ENCODE measurements at places on chromosomes 11 and 22.

- DNase-seq, result no peak
These were observed 303.6 kb downstream of the SOX6 start for GRCh38 chr11:16052750-16053149.

GRCh38 chr22:47280301-47280700, 517.9 kb downstream of the TBC1D22A start:
- DNase-seq, result no peak

DNA sequence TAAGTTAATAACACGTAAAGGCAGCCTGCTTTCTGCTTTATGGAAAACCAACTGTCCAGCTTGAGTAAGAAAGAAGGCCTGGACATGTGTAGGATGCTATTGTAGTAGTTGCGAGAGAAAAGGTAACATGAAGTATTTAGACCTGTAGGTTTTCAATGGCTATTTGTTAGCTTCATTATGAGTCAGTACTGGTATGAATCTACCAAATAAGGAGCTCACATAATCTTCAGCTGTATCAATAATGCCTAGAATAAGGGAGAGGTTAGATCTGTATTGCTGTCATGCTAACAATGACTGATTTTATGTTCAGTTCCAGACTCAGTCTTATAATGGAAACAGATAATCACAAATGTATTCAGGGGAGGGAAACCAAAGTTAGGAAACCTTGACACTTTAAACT, 550.3 kb downstream of the CNTN5 start:
- no peak for DNase-seq

- DNase-seq, result no peak
These were observed 56.0 kb downstream of the COMMD9 start for GRCh38 chr11:36233204-36233603.

GRCh38 chr11:15006139-15006759, 34.1 kb upstream of the CALCA start:
- DNase-seq, result peak; percentile 40

DNA sequence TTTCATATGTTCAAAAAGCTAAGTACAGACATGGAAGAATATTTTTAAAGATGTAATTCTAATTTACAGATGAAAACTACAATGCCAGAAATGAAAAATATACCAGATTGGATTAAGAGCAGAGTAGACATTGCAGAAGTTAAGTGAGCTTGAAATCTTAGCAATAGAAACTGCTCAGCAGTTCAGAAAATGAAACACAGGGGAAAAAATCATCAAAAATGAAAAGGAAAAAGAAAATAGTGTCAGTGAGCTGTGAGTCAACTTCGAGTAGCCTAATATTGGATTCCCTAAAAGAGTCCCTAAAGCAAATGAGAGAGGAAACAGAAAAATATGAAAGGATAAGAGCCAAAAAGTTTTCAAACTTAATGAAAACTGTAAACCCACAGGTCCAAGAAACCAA, 25.8 kb upstream of the IL10RA start:
- no peak for DNase-seq

GRCh38 chr11:83827940-83828554, 541.9 kb upstream of the CCDC90B start:
- no peak for DNase-seq
